ENCODE measurements at places on chromosomes 6 and 20. TPM values are rescaled to one million over a fixed set of nuclear protein-coding genes. Genes with fewer than 3 reads are reported as not detected.

The IL17F gene
- not detected for polyA plus RNA-seq

The TMEM200A gene
- polyA plus RNA-seq: 0.06 TPM

The SLC35B2 gene
- polyA plus RNA-seq: 31.2 TPM

The DNAAF9 gene
- 2.7 TPM for polyA plus RNA-seq

The OPRM1 gene
- polyA plus RNA-seq: not detected

The SIRPB2 gene
- polyA plus RNA-seq: 0.85 TPM

The C20orf204 gene
- polyA plus RNA-seq: 0.39 TPM

The ADGB gene
- not detected for polyA plus RNA-seq

The CCN5 gene
- polyA plus RNA-seq: not detected

The BMP5 gene
- not detected for polyA plus RNA-seq

- no peak for DNase-seq
These were observed 35.2 kb downstream of the HLA-B start for GRCh38 chr6:31321820-31322219.

DNA sequence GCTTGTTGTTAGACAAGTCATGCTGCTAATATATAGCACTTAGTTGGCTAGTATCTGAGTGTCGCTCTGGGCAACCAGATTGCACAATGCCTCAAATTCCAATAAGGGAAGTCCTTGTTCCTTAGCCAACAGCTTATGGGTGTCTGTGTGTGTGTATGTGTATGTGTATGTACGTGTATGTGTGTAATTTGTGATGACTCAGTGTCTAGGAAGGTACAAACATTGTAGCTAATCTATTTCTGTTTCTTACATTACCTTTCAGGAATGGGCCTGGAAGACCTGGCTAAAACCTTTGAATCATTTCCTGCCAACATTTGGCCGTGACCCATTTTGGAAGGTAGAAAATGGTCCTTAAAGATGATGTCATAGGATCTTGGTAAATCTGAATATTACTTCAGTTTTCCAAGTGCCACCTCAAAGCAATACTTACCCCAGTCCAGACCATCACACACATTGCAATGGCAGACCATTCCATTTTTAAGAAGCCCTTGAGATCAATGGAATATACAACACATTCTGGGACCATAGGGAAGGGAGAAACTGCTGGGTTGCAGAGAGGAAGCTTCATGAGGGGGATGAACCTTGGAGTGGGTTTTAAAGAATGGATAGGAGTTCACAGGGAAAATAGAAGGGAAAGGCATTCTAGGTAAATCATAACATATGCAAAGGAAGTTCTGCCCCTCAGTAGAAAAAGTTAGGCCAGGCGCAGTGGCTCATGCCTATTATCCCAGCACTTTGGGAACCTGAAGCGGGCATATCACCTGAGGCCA is 25.1 kb downstream of the NEDD9 start:
- peak; percentile 12 for DNase-seq

DNA sequence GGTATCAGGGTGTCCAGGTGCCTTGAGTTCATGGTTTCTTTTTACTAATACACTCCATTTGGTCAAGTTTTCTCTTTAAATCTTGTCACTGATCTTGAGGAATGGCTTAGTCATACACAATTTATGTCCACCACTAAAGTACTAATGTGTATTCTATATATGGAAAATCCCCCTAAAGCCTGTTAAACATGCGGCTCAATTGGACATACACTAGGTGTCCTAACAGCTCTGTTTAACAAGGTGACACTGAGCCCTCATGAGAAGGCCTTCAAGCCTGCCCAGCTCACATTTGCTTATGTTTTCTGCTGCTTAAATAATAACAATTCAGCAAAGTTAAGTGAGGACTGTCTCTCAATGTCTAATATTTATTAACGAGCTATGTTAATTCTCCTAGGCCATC is 31.5 kb downstream of the PDE7B start:
- DNase-seq: no peak

DNA sequence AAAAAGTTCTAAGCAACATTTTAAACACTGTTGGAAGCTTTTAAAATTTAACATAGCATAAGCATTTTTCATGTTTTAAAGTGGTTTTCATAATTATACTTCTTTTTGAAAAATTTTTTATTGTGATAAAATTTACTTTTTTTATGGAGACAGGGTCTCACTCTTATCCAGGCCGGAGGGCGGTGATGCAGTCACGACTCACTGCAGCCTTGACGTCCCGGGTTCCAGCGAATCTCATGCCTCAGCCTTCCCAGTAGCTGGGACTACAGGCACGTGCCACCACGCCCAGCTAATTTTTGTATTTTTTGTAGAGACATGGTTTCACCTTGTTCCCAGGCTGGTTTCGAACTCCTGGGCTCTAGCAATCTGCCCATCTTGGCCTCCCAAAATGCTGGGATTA is 46.1 kb upstream of the TULP4 start:
- DNase-seq: no peak

GRCh38 chr6:34465531-34466241 is at the start of gene PACSIN1:
PACSIN1 (plus strand) TSS chr6:34466076; CDS start chr6:34526306, 60,230 bp downstream.
- peak; percentile 42 for DNase-seq

- DNase-seq: peak; percentile 53
These were observed 11.5 kb upstream of the PREX1 start for GRCh38 chr20:48839154-48839917.

- no peak for DNase-seq
These were observed 4.6 kb downstream of the PTPRK start for GRCh38 chr6:128515550-128516513.

- DNase-seq: no peak
These were observed 366.3 kb downstream of the CDKAL1 start for GRCh38 chr6:20900389-20901160.

GRCh38 chr6:32867022-32867477 is 13.1 kb downstream of the PSMB9 start:
- peak; percentile 67 for DNase-seq

DNA sequence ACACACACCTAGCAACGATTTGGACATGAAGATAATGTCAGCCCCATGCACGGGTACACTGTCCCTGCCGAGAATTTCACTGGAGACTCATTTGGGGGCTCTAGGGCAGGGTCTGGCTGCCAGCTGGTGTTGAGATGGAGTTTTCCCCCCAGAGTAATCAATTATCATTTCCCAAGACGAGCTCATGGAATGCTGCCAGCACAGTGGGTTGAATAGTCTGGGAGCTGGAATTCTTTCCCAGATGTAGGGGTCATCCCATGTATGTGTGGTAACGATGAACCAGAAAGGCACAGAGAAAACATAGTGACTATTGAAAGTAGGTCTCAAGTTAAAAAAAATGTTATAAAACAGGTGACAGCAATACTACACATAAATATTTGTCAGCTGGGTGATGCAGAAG is 579.9 kb downstream of the MAFB start:
- DNase-seq: no peak

GRCh38 chr20:31816221-31816620 is 2.9 kb upstream of the MYLK2 start:
- no peak for DNase-seq

- no peak for DNase-seq
These were observed 12.0 kb downstream of the ZFP64 start for GRCh38 chr20:52179331-52180179.

DNA sequence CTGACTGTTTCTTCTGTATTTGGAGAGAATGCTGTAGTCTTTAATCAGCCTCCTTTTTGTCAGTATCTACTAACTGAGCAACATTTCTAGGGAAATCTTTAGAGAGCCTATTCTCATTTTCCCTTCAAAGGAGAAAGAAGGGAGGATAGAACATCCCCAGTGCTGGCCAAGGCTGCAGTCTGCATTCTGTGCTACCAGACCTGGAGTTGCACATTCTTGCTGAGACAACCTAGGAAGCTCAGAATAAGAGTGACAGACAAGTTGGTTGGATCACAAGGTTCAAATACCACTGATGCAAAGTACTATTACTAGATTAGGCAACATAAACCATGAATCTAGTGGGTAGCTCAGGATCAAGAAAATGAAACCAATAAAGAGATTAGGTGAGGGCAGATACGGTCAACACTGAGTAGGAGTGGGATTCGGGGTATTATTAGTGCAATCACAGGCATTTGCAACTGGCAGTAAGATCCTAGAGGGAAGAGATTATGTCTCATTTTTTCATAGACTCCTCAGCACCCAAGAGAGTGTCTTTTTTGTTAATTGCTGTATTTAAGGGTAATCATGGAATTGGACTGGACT is 213.5 kb upstream of the FAM83B start:
- DNase-seq: no peak

DNA sequence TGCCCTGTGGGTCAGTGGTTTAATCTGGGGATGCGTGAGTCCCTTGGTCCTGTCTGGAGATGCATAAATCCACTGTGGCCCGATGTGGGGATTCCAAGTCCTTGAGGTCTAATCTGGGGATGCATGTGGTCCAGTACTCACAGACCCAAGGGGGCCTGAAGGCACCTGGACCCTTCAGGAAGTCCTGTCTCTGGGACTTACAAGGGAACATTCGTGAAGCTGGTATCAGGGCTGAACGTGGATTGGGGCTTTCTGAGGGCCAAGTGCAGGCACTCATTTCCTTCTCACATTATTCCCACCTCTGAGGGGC is 25.2 kb upstream of the GTSF1L start:
- no peak for DNase-seq

- no peak for DNase-seq
These were observed 78.3 kb upstream of the FYN start for GRCh38 chr6:111951497-111952085.

- no peak for DNase-seq
These were observed 1273.8 kb upstream of the ADGRB3 start for GRCh38 chr6:67361264-67361663.

DNA sequence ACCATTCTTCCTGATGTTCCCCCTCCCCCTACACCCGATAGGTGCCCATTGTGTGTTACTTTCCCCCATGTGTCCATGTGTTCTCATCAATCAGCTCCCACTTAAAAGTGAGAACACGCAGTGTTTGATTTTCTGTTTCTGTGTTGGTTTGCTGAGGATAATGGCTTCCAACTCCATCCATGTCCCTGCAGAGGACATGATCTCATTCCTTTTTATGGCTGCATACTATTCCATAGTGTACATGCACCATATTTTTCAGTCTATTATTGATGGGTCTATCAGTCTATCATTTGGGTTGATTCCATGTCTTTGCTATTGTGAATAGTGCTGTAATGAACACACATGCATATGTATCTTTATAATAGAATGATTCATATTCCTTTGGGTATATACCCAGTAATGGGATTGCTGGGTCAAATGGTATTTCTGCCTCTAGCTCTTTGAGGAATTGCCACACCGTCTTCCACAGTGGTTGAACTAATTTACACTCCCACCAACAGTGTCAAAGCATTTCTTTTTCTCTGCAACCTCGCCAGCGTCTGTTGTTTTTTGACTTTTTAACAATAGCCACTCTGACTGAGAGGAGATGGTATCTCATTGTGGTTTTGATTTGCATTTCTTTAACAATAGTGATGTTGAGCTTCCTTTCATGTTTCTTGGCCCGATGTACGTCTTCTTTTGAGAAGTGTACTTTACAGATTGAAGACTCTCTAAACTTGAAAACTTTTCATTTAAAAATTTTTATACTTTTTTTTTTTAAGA is 41.0 kb upstream of the GCNT2 start:
- no peak for DNase-seq

GRCh38 chr20:64224351-64225170 is 31.0 kb upstream of the PCMTD2 start:
- no peak for DNase-seq

GRCh38 chr6:124955108-124955856 is 7.0 kb upstream of the RNF217 start:
- DNase-seq: no peak

DNA sequence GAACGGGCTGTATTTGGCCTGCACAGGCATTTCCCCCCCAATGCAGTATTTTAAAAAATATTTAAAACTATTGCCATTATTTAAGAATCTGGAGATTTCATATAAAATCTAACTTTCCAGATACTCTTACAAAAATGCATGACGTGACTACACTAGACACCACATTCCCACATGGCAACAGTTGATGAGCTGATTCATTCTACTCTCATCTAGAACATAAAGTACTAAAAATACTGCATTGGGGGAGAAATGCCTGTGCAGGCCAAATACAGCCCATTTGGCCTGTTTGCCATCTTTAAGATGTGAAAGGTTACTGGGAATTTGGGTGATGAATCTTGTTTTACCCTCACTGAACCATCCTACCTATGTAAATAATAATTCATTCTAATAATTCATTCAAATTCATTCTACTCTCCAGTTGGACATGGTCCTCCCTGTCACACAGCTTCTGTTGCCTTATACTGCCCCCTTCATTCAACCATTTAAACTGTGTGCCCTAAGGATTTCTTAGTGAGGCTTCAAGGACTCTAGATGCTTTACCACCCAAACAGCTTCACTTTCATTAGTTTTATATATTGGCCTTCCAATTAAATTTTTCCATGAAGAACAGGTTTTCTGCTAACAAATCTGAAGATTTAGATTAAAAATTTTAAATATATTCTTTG is 6.9 kb upstream of the ZSCAN16 start:
- no peak for DNase-seq

DNA sequence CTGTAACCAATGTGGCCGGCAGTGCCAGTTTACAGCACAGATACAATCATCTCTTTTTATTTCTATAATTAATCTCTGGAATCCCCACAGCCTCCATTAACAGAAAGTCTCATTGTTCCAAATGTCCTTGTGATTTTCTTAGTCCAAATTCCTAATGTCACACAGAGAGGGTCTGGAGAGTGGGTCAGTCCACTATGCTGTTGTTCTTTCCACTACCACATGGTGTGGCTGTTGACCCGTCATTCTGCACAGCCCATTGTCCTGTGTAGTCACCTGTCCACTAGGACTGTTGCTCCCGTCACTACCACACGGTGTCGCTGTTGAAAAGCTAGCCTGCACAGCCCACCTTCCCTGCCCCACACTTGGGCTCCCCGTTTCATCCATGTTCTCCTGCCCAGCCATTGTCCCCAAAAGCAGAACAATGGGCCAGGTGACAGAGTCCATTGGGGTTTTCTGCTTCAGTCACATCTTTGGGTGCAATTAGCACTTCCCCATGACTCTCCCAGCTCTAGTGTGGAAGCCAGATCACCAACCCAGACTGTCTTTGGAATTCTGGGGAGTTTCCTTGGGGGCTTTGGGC is 8.6 kb upstream of the LBP start:
- no peak for DNase-seq

DNA sequence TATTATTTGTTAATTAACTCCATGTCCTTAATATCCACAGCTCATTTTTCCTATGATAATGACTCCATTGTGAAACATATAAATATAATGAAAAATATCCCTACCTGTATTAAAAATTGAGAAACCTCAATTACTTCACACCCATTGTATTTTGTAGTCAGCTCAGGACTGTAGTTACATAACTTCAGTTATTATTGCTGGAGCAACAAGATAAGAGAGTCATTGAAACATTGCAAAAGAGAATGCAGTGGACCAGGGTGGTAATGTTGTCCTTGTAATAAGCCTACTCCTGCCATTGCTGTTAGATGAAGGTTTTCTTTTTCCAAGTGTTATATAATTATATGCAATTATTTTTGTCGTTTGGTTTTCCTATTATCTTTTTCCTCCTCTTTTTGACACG is 184.4 kb downstream of the PRL start:
- DNase-seq: no peak

DNA sequence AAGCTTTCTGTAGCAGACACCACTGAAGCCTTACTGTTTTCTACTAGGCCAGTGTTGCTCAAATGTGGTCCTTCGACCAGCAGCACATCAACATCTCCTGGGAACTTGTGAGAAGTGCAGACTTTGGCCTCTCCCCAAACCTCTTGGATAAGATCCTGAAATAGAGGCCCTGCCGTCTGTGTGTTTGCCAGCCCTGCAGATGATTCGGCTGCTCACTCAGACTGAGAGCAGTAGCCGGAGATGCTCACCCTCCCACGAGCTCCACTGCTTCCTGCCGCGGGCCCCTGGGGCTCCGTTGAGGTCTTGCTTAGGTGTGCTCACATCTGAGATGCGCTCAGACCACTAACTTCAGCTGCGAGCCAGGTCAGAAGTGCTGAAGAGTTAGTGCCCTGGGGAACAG is 129.5 kb upstream of the SSTR4 start:
- no peak for DNase-seq

- DNase-seq: no peak
These were observed 241.8 kb upstream of the BMP2 start for GRCh38 chr20:6525447-6526303.

Data from B cell (primary cell).